ENCODE measurements at places on chromosomes 6 and 20.
A peak's percentile ranks its signal among the peaks of the same experiment; 100 is the strongest.

- peak; percentile 25 for ATAC-seq
These were observed 868 bp downstream of the NCOA3 start for GRCh38 chr20:47502271-47503239.

GRCh38 chr20:18689557-18689956 is 101.7 kb downstream of the DTD1 start:
- ATAC-seq: no peak

GRCh38 chr20:12575352-12576095 is 433.2 kb upstream of the SPTLC3 start:
- ATAC-seq: no peak

DNA sequence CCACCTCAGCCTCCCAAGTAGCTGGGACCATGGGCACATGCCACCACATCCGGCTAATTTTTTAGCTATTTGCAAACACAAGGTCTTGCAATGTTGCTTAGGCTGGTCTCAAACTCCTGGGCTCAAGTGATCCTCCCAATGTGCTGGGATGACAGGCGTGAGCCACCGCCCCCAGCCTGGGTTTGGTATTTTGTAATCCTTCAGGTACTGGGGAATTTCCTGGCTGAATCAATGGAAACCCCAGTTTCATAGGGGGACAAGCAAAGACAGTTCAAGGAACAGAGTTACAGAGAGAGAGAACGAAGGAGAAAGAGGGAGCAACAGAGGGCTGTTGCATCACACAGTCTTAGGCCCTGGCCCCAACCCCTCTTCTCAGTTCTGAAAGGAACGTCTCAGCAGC is 35.7 kb downstream of the RAB44 start:
- ATAC-seq: no peak

- ATAC-seq: no peak
These were observed 209.3 kb downstream of the GMDS start for GRCh38 chr6:2035826-2036709.

DNA sequence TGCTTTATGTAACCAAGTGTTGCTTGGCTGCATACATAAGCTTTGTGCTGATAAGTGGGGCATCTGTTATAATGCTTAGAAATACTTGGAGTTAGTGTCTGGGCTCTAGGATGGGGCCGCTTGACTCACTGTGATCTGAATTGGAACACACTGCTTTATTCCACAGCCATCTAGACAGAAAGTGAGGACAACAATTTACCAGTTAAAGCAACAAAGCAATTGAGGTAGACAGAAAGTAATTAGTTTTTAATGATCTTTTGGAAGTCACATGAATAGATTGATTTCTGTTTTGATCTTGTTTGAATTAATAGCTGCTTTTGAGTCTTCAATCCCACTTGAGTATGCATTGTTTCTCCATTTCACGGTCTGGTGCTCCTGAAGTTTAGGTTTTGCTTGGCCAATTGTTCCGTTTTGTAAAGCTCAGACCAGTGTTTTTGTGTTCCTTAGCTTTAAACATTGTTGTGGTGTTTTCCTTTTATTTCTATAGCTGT is 157.5 kb downstream of the TRMT11 start:
- ATAC-seq: no peak

- ATAC-seq: no peak
These were observed 9.7 kb downstream of the MOCS3 start for GRCh38 chr20:50968289-50968688.

GRCh38 chr6:42007286-42008137 is 42.8 kb upstream of the TAF8 start:
- no peak for ATAC-seq

GRCh38 chr20:63750807-63751470 is 11.4 kb downstream of the SLC2A4RG start:
- peak; percentile 88 for ATAC-seq

Measured in activated T-helper 17 cell treated with anti-CD3 and anti-CD28 coated beads, Interleukin-2, amount 50 U/mL, for 72 hours (primary cell).